Stimulated activated CD4-positive, alpha-beta T cell treated with anti-CD3 and anti-CD28 coated beads, Interleukin-15, amount 100 ng/mL, for 48 hours (primary cell): ENCODE measurements at places on chromosomes 3 and 15.

DNA sequence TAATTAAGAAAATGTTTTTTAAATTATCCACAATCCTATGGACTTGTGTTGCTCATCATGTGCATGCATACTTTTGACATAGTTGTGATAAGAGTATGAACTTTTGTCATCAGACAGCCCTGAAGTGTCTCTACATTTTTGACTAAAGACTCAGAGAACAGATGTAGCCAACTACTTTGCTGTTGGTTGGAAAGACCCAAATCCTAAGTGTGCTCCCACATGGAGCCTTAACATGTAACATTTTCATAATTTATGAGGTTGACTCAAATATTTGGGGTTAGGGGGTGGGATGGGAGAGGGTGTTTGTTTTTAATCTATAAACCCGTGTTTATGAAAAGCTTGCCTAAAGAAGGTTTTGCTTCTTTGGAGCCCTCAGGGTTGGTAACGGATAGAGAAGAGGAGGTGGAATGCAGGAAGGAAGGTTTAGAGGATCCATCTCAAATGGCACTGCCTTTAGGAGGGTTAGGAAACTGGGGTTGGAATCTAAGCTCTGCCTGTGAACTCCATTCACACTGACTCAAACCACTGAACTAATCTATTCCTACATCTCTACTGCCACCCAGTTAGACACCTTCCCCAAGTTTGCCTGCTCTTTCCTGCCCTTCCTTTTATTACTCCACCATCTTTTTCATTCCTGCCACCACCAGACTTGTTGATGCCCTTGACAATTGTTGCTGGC is 3.7 kb downstream of the BOC start:
- DNase-seq, result no peak

DNA sequence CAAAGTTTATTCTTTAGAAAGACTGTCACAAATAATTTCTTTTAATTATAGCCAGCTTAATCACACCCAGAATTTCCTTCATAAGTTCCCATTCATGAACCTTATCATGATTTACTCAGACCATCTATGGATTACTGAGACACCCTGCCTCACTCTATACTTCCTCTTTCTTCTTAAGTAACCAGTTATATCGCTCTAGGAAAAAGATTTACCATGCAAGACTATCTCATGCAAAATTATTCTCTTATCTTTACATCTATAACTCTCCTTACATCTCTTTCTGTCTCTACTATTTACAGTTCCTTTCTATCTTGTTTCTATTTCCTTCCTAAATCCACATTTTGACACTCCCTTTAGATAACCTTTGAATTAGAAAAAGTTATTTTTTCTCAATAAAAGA is 316.8 kb downstream of the POLQ start:
- DNase-seq, result no peak

DNA sequence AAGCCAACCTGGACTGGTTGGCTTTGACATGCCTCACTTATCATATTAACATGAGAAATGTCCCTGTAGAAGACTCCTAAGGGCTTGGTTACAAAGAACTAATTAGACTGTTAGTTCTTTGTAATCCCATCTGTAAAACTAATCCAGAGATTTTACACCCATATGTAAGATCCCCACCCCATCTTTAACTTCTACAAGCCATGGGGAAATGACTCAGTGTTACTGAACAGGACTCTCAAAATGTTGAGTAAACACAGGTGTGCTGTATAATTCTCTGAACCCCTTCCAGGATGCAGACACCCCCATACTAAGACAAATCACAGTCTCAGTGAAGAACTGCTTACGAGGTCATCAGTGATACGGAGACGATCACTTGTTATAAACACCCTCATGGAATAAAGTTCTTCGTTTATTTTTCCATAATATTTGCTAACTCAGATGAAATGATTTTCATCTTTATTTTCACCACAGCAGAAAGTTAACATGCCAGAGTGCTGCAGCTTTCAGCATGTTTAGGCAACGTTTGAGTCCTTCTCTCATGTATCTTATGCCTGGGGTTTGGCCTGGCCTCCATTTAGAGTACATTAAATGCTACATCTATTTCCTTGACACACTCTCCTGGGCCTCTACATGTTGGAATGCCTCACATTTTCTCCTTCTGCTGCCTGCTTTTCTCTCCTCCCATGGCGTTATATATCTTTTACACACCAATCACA is 55.3 kb upstream of the LEKR1 start:
- no peak for DNase-seq

GRCh38 chr15:101148881-101149664 is 102.8 kb downstream of the CHSY1 start:
- DNase-seq, result no peak

- no peak for DNase-seq
These were observed 172.8 kb downstream of the PLCH1 start for GRCh38 chr3:155572085-155572484.

DNA sequence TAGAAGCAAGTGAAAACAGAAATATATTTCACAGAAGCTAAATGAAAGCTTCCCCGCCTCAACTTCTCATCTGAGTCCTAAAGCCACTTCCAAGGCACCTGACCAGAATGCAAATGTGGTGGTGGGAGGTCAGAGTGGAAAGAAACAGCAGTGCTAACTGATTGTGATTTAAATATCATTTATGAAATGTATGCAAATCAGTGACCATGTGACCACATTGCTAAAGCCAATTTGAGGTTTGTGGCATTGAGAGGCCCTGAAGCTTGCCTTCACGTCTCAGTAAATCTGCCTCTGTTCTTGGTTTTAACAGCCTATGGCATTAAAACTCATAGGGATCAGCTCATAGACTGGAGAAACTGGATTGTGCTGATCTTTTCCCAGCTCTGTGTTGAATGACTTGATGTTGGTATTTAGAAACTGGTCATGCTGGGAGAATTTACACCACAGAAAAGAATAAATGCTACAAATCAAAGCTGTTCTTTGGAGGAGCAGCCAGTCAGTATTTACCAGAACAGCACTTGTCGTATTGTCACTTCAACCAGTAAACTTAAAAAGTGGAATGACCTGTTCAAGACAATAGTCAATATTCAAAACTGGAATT is 481.4 kb upstream of the ALCAM start:
- no peak for DNase-seq

- DNase-seq, result no peak
These were observed 10.1 kb downstream of the BCL2L10 start for GRCh38 chr15:52102463-52102862.
